ENCODE measurements at places on chromosomes 7 and 10.

DNA sequence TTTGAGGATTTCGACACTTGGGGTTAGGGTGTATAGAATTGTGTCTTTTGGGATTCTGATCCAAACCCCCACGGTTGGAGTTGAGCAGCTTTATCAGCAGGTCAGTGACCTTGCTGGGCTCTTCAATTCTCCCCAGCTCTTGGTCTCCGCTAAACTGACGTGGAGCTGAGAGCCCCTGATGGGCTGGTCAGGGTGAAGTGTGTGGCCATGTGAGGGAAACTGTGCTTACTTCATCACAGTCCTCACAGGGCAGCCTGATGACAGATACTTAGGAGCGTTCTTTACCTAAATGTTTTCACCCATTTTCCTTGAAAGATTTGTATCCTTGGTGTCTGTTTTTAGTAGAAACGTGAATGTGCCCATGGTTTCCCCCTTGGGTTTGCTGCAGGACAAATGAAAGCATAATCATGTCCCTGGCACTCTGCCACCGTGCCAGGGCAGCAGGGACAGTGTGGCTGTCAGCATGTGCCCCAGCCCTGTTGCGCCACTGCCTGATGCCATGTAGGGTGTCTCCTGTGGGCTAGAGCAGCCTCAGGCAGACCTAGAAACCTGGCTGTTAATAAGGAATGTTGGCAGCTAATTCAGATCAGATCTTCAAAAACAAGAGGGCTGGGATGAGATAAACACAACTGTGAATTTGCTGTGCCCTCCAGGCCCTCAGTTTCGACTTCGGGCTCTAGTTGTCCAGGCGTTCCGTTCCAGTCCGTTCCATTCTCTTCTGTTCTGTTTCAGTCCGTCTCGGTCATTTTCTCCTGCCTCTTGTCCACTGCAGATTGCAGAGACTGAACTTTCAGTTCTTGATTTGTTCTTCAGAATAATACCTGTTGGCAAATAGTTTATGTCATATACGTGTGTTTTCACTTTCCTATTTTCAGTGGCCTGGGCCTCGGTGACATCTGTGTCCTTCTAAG, 96.8 kb downstream of the TRRAP start:
- no peak for DNase-seq

GRCh38 chr10:71777213-71777985, 4.1 kb upstream of the VSIR start:
- no peak for DNase-seq

GRCh38 chr7:141729020-141729419, 9.1 kb upstream of the SSBP1 start:
- no peak for DNase-seq

GRCh38 chr10:84311576-84311975, 16.8 kb upstream of the CCSER2 start:
- DNase-seq, result no peak

GRCh38 chr7:5426226-5426475, 2.5 kb upstream of the TNRC18 start:
- peak; percentile 60 for DNase-seq

DNA sequence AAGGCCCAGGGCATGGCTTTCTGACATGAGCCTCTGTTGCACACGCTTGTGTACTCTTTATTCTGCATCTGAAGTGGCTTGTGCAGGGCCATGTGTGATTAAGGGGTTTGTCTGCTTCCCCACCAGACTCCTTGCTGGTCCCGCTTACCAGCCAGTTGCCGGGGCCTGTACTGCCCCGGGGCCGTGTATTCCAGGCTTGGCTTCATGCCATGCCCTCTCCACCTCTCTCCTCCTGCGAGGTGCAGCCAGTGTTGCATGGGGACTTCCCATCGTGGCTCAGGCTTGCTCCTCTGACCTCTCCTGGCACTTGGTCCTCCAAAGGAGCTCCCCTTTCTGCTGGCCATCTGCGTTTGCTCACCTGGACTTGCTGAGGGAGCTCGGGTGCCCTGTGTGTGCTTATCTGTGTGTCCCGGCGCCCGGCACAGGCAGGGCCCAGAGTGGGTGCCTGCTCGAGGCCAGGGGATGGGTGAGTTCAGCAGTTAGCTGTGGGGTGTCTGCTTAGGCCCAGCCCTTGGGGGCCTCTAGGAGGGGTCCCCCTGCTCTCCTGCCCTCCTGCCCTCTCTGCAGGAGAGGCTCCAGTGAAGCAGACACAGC, 11.0 kb upstream of the C10orf143 start:
- DNase-seq, result no peak

DNA sequence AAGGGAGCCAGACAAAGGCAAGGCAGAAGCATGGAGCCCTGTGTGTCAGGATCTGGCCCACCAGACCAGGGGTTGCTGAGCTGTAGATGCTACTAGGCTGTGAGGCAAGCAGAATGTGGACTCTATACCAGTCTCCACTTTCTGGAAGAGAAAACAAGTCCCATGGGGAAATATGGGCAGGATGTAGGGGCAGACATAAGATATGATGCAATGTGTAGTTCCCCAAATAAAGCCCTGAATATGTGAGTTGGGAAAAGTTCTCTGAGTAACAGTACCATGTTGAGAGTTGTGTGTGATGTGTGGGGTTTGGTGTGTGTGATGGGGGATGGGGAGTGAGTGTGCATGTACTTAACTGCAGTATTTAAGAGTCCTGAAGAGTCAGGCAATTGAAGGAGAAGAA, 62.3 kb downstream of the NPSR1 start:
- no peak for DNase-seq

DNA sequence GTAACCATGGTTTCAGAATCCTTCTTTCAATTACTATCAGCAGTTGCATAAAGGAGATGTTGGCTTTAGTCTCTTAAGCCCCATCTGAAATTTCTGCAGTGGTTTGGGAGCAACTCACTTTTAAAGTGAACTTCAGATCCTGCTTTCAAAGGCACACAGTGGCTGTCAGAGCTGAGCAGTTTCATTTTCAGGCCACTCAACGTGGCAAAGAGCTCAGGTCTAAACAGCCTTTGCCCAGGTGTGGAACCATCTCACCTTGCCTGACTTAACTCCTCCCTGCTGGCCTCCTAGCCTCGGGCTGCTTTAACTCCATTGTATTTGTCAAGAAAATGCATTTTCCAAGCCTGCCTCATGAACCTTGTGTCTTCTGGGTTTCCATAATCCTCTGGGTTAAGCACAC, 197.5 kb upstream of the KMT2E start:
- DNase-seq, result no peak

DNA sequence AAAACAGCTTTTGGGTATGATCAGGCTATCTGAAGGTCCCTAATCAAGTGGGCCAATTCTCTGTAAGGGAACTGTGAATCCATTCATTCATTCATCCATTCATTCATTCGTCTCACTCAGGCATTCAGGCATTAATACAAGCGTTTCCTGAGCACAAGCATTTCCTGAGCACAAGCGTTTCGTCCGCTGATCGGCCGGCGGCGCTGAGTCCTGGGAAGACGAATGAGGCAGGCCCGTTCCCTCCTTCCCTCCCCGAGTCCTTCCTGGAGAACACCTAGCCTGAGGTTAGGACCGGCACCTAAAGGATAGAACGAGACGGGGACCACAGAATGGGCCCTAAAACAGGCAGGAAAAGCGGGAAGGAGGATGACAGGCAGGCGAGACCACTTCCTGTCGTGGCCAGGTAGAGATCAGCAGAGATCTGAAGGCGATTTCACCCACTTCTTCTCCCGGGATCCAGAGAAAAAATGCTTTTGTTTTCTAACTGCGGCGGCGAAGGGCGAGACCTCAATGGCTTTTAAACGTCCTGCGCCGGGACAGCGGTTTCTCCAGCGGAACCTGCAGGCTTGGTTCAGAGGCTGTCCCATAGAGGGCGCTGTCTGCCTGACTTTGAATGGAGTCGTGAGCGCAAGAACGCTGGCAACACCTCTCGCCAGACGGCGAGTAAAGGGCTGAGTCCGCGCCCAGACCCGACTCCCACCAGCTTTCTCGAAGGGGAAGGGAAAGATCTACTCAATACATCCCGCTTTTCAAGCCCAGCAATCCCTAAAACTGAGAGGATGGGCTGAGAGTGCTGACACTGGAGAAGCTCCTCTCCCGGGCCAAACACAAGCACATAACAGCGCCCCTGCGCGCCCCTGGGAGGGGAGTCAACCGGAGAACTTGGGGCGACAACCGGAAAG, 2.9 kb upstream of the HMX3 start:
- peak; percentile 84 for DNase-seq

DNA sequence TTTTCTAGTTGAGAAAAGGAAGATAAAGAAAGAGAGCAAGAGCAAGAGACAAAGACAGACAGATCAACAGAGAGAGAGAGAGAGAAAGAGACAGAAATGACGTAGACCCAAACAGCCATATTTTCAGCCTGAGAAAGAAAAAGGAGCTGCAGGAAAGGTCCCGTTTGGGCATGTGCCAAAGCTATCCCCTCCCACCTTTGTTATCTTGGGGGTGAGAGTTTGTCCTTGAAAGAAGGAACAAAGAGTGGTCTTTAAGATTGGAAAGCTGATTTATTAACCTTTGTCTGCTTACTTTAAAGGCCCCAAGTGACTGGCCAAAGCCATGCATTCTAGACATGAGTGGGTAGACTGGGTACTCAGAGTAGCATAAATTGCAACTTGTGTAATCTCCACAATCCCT, 98.2 kb downstream of the AOAH start:
- DNase-seq, result no peak

GRCh38 chr7:54394834-54395233, 147.3 kb upstream of the VSTM2A start:
- no peak for DNase-seq
